ENCODE measurements at places on chromosomes 3 and 15.

- DNase-seq, result no peak
Observed at GRCh38 chr15:52360229-52361203, 64.9 kb upstream of the MYO5C start.

- DNase-seq, result no peak
Observed at GRCh38 chr3:195403841-195404408, 38.9 kb downstream of the ACAP2 start.

DNA sequence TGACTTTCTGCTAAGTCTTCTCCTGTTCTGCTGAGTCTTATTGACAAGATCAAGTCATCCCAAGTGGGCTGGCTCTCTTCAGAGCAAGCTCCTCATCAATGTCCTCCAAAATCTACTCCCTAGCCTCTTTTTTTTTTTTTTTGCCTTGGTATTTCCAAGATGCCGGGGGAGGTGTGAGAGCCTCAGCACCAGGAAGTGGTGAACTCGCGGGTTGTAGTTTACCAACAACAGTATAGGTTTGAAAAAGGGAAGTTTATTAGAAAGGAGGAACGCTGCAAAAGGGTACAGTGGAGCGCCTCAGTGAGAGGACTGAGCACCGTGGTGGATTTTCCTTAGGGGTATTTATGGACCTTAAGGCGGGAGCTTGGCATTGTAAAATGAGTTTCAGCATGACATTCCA lies 94.3 kb upstream of the SGO1 start:
- DNase-seq, result no peak

GRCh38 chr3:9933561-9934234 lies at the start of gene CRELD1:
Gene CRELD1 (plus strand): TSS chr3:9933834. CDS start chr3:9934439, 605 bp downstream.
- peak; percentile 92 for DNase-seq

DNA sequence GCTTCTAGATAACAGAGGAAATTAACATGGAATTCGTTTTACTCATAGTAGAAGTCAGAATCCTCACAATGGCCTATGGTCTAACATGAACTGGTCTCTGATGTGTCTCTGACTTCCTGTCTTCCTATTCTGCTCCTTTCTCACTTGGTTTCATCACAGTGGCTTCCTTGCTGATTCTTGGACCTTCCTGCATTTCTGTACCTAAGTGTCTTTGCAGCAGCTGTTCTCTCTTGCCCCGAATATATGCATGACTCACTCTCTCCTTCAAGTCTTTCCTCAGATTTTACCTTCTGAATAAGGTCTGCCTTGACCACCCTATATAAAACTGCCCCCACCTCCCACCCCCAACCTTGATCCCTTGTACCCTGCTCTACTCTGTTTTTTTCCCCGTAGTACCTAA lies 14.1 kb downstream of the ARL13B start:
- DNase-seq, result no peak

- DNase-seq, result no peak
Observed at GRCh38 chr15:90889313-90889730, 5.0 kb downstream of the FES start.

DNA sequence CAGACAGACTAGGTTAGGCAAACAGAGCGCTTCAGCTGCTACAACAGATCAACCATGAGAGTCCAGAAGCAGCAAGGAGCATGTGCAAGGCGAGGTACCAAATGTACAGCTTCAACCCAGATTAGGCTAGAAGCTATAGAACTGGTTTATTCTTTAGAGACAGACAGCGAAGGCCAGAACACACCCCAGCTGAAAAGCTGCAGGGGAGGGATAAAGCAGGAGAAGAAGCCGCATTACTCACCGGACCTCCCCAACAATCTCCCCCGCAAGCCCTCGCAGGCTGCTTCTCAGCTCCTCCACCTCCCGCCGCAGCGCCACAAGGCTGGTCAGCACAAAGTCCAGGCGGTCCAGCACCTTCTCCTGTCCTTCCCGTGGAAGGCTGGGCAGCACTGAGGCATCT lies 3.3 kb downstream of the RMDN3 start:
- no peak for DNase-seq

GRCh38 chr15:54017959-54018358 lies 39.7 kb downstream of the UNC13C start:
- DNase-seq, result no peak

GRCh38 chr3:159824333-159824732 lies 164.3 kb upstream of the IL12A start:
- DNase-seq, result no peak

DNA sequence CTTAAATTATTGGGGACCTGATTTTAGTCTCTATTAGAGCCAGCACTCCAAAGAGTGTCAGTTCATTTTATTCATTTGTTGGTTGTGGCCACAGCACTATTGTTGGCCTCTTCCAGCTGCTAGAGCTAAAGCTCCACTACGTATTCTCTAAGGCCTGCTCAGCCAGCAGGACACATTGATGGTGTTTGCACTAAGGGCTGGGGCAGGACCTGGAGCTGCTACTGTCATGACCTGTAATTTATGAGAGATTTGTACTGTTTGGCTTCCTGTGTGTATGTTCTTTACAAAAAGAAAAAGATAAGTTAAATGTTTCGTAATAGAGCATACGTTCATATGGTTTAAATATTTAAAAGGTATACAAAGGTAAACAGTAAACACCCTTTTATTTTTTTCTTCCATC lies 8.1 kb downstream of the GFM1 start:
- DNase-seq, result no peak

- DNase-seq, result no peak
Observed at GRCh38 chr3:185586686-185587039, 568 bp downstream of the SENP2 start.

- DNase-seq, result no peak
Observed at GRCh38 chr15:59140422-59141226, 35.7 kb downstream of the CCNB2 start.

DNA sequence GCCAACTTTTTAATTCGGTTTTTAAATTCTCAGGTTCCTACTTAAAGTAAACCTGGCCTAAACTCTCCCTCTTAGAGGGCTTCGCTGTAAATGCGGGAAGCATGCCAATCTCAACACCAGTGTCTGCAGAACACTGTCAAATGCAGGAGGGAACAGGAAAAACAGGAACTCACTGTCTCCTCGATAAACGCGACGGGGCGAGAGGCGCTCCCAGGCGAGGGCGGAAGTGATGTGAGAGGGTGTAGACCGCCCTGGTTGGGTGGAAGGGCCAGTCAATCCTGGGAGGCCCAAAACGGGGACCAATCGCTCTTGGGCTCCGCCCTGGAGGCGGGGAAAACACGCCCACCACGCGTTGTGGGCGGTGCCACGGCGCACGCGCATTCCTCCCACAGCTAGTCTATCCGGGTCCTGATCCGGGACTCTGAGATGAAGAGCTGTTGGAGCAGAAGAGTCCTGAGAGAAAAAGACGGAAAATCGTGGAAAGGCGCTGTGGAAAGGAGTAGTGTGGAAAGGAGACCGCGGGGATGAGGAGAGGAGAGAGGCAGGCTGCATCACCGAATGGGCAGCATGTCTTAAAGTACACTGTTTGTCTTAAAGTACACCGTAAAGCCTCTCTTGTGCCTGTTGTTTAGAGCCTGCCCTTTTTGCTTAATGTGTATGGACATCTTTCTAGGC lies 27.1 kb downstream of the SLC28A2 start:
- DNase-seq, result peak; percentile 94

DNA sequence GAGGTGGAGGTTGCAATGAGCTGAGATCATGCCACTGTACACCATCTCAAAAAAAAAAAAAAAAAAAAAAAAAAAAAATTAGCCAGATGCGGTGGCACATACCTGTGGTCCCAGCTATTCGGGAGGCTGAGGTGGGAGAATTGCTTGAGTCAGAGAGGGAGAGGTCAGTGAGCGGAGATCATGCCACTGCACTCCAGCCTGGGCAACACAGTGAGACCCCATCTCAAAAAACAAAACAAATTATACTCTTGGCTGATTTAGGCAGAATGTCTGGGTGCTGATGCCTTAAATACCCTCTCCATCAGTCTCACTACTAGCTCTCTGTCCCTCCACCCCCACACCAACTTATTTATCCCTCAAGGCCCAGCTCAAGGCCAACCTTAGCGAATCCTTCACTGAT lies 14.0 kb downstream of the UBR1 start:
- no peak for DNase-seq

- DNase-seq, result no peak
Observed at GRCh38 chr3:194517333-194517732, 30.5 kb upstream of the ATP13A3 start.

DNA sequence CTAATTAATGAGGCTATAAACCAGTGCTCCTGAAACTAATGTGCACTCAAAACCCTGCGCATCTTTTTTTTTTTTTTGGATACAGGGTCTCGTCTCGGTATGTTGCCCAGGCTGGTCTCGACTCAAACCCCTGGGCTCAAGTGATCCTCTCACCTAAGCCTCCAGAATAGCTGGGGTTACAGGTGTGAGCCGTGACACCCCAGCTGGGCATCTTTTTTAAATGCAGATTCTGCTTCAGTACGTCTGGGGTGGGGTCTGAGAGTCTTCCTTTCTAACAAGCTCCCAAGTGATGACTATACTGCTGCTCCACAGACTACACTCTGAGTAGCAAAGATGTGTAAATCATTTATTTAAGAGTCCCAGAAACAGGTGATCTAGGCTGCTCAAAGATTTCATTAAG lies 73.0 kb downstream of the BFSP2 start:
- DNase-seq, result no peak
